ENCODE measurements at places on chromosomes 1 and 21.
A peak's percentile ranks its signal among the peaks of the same experiment; 100 is the strongest.

GRCh38 chr21:41170859-41171609, 3.1 kb downstream of the BACE2 start:
- no peak for DNase-seq

GRCh38 chr1:197799271-197799670, 24.0 kb upstream of the DENND1B start:
- DNase-seq = no peak

DNA sequence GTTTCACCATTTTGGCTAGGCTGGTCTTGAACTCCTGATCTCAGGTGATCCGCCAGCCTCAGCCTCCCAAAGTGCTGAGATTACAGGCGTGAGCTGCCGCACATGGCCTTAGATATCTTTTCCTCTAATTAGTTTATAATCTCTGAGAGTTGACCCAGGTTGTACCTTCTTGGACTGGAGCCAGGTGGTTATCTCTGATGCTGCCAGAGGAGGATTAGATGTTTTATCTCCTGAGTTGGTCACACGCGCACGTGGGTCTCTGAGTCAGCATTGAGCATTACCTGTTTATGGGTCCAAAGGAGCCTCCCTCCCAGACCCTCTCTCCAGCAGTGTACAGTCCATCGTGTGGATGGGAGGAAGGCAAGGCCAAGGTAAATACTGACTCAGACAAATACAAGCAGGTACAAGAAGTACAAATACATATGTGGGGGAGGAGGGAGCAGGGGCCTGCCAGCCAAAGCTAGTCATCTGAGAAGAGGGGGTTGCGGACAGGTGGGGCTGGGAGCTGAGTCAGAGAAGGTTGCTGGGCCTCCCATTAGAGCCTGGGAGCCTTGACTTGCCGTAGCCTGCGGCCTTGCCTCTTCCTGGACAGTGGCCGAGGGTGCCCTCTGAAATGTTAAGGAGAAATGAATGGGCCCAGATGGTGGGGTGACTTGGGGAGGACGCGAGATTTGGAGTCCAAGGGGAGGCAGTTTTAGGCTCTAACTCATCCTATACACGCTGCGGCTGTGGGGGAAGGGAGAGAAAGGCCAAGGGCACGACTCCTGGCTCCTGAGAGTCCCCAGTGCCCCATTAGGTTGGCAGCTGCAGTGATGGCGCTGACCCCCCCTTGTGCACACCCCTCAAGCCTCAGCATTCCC, 13.1 kb downstream of the IL6R start:
- DNase-seq = peak; percentile 93

- DNase-seq = no peak
Observed at GRCh38 chr1:203648276-203648675, 21.6 kb downstream of the ATP2B4 start.
